ENCODE measurements at places on chromosomes 3 and 15.

DNA sequence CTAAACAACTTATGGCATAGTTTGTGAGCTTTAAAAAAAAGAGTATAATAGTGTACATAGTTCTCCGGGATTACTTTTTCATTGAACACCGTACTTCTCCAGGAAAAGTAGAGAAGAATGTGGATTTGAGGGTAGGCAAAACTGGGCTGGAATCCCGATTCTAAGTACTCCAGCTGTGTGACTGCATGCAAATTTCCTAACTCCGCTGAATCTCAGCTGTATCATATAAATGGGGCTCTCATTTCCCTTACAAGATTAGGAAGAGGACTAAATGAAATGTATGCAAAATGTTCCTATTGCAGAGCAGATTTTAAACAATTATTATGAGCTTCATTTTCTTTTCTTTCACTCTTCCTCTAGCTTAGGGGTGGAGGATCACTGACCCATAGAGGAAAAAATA is 70.3 kb upstream of the HERC1 start:
- DNase-seq: no peak

DNA sequence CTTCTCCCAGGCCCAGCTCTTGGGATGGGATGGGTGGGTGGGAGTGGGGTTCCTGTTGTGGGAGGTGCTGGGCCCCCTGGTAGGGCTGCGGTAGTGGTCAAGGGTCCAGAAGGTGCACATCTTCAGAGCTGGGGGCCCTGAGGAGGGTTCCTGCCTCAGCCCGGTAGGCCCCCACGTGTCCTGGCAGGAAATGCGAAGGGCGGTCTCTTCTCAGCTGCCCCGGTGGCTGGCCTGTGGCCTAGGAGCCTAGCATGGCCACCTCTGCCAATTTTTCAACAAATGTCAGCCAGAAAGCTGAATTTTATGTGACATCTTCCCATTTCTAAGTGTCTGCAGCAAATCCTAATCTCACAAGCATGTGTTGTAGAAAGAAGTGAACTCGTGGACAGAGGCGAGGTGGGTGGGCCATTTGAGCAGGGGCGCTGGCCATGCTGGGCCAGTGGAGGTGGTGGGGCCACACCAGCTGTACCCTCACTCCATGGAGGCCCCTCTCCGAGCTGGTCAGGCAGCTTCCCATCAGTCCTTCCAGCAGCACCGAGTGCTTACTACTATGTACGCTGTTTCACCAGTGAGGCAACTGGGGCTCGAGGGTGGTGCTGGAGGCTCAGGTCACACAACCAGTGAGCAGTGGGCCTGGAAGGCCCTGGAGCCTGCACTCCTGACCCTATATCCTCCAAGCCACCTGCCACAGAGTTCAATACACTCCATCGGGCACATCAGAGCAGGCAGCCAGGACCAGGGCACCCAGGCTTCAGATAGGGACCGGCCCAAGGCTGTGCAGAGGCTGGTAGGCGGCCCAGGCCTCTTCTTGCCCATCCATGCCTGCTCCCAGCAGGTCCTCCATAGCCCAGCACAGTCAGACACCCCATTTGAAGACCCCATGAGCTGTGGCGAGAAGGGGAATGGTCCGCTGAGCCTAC is 23.2 kb downstream of the FBLN2 start:
- DNase-seq: no peak

DNA sequence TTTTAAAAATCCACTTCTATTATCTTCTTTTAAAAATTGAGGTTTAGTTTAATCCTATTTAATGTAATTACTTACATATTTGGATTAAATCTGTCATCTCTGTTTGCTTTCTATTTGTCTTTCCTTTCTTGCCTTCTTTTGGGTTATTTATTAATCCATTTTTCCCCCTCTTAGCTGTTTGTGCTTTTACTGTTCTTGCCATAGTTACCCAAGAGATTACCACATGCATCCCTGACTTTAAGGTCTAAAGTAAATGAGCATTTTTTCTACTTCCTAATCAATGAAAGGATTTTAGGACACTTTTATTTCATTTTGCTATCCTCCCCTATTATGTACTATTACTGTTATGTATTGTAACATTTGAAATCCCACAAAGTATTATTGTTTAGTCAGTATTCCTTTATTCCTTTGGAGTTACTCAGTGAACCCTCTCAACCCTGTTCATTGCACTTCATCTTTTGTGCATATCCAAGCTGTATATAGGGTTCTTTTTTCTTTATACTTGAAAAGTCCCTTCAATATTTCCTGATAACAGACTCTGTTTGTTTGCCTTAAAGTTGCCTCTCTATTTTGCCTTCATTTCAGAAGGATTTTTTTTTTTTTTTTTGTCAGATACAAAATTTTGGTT is 62.7 kb downstream of the MEF2A start:
- no peak for DNase-seq

DNA sequence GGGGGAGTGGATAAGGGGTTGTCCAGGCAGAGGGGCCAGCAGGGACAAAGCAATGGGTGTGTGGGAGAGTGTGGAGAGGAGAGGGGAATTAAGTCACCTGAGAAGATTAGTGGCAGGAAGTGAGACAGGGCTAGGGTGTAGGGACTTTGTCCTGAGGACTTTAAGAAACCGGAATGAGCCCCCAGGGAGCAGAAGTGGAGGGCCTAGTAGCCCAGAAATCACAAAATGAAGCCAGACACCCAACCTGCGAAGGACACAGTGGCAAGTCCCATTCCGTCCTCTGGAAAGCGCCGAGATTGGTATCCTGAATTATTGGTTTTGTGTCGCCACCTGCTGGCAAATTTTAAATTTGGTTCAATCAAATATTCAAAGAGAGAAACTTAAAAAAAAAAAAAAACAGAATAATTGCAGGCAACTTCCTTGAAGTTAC is 78.0 kb upstream of the SLC25A36 start:
- DNase-seq: no peak

DNA sequence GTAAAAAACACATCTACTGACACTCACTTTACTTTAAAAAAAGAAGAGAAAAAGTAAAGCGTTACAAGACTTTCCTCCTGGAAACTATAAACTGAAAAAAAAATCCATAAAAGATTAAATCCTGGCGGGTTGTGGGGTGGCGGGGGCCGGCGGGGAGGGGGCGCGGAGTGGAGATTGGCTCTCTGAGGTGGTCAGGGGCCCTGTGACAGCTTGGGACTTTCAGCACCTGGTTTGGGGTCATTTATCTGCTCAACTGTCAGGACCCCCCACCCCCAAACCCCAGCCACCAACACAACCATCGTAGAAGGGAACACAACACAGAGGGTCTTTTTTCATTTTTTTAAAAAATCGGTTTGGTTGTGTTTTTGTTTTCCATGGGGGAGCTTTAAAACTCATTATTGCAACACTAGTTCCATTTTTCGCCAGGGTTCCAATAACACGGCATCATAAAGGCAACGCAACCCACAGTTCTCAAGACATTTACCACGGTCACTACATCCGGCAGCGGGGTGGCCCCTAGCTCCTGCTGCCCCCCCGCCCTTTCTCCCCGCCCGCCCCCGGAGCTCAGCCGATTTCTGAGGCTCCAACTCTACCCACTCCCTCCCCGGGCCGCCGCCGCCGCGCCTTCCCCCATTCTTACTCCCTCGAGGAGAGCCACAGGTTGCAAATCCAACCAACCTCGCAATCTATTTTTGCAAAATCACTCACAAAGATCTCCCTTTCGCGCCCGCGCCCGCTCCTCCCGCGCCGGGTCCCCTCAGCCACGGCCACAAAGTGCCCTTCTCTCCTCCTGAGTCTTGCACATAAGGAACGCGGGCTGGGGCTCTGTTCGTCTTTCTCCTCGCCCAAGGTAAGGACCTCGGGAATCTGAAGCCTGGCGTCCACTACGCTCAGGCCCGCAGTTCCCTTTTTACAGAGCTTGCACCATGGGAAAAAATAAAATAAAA is 1.8 kb downstream of the BCL6 start:
- peak; percentile 61 for DNase-seq

DNA sequence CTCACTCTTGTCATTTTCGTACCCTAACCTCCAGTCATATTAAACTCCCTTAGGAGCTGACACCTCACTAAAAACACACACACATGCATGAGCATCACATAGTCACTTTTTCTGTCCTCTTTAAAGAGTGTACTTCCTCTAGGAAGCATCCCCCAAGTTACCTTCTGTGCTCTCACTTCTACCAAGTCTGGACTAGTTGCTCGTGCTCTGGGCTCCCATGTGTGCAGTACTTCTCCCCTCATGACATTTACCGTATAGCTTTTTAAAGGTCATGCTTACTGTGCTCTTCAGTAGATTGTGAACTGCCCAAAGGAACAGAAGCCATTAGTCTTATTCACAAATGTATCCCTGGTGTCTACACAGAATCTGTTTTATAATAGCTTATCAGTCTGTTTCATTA is 42.0 kb downstream of the CRYBG3 start:
- DNase-seq: no peak

GRCh38 chr15:68699124-68699880 is 120.5 kb downstream of the CORO2B start:
- no peak for DNase-seq

DNA sequence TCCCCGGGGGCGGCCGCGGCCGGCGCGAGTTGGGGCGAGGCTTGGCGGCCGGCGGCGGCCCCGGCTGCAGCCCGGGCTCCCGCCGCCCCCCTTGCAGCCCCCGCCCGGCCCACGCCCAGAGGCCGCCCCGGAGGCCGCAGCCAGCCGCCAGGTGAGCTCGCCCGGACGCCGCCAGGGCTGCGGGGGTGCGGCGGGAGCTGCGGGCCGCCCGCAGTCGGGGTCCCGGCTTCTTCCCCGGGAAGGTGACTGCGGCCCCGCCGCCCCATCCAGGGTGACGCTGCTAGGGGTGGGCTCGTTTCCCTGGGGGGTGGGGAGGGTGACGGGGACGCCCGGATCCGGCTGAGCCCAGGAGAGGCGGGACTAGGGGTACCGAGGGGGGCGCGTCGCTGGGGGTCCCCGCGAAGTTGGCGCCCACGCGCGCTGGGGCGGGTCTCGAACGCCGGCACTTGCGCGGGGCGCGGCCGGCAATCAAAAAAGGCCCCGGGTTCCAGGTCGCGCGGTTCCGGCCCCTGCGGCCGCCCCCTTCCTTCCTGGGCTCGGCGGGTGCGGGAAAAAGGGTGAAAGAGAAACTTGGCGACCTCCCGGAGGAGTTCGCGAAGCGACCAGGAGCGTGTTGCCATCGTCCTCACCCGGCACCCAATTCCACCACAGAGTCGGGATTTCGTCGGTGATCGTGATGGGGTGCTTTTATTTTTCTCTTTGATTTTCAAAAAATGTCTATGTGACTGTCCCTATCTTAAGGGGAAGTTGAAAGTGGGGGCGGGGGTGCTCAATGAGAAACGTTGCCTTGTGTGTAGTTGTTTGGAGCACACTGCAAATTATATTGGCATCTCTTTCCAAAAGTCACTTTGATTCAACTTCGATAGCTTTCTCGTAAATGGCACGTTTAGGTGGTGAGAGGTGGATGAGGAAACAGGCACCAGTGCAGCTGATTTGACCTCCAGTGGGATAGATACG is 619 bp downstream of the ATXN7 start:
- peak; percentile 24 for DNase-seq

DNA sequence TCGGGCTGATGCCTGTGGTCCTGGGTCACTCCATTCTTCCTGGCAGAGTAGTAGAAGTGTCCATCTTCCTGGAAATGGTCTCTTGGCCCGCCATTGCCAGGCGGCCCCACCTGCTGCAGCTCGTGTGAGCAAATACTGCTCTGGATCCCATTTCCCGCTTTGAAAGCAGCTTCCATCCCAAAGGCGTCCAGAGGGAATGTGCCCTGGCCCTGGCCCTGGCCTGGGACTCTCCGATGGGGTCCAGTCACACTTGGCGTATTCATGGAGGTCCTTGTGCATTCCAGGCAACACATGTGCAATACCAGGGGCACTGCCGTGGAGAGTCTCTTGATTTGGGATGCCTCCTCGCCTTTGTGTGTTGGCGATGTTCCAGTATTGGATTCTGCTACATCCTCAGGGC is 111.1 kb downstream of the SNRPN start:
- DNase-seq: no peak

DNA sequence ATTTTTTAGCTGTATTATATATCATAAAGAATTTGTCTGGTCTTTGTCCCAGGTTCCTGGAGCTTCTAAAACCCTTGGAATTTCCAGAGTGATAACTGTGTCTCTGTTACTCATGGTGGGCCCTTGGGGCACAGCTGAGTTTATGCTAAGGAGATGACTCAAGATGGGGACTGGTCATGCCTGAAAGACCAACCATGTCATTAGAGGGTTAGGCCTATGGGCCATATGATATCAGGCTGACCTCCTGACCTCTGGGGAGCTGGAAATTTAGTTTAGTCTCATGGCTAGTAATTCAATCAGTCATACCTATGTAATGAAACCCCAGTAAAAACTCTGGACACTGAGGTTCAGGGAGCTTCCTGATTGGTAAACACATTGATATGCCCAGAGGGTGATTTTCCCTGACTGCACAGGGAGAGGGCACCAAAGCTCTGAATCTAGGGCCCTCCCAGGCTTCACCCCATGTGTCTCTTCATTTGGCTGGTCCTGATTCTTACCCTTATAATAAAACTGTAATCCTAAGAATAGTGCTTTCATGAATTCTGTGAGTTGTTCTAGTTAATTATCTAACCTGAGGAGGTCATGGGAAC is 69.6 kb downstream of the EEFSEC start:
- DNase-seq: no peak

- DNase-seq: no peak
Measured at GRCh38 chr3:86968244-86968932, 22.6 kb downstream of the VGLL3 start.

DNA sequence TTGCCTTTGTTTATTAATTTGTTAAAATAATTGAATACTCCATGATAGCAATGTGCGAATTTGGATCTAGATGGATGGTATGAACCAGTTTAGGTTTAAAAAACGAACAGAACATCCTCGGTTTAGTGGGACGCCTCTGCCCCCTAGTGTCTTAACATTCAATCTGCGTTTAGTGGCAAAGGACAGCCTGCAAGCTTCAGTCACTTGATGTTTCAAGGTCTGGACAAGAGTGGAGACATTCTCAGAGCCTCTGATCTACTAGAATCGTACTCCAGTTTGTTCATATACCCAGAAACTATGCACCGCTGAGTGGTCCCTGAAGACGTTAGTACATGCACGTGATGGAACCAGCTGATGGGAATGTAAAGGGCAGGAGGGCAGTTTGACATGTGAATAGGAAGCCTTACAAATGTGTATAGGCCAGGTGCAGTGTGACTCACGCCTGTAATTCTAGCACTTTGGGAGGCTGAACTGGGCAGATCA is 17.8 kb upstream of the ATP13A4 start:
- peak; percentile 13 for DNase-seq

DNA sequence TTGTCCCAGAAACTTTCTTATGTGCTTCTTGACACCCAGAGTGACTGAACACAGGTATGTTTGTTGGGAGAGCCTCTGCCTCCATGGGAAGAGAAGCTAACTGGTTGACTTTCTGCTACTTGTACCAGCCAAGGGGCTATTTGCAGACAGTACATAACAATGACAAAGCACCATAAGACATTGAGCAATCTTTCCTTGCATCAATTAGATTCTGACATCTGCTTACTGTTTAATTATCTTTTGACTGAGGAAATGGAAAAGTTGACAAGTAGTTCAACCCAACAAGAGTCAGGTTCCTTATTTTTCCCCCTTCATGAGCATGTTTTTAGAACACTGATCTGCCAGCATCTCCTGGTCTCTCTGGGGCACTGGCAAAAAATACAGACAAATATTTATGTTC is 157.7 kb downstream of the RPLP1 start:
- no peak for DNase-seq
